MG63 (cell line): ENCODE measurements at places on chromosomes 6 and 20.

GRCh38 chr20:40811004-40811403 lies 122.0 kb upstream of the MAFB start:
- no peak for DNase-seq

- DNase-seq: no peak
Observed at GRCh38 chr6:78693835-78694234, 173.5 kb upstream of the IRAK1BP1 start.

GRCh38 chr6:23180504-23181293 lies 611.3 kb downstream of the HDGFL1 start:
- peak; percentile 47 for DNase-seq

DNA sequence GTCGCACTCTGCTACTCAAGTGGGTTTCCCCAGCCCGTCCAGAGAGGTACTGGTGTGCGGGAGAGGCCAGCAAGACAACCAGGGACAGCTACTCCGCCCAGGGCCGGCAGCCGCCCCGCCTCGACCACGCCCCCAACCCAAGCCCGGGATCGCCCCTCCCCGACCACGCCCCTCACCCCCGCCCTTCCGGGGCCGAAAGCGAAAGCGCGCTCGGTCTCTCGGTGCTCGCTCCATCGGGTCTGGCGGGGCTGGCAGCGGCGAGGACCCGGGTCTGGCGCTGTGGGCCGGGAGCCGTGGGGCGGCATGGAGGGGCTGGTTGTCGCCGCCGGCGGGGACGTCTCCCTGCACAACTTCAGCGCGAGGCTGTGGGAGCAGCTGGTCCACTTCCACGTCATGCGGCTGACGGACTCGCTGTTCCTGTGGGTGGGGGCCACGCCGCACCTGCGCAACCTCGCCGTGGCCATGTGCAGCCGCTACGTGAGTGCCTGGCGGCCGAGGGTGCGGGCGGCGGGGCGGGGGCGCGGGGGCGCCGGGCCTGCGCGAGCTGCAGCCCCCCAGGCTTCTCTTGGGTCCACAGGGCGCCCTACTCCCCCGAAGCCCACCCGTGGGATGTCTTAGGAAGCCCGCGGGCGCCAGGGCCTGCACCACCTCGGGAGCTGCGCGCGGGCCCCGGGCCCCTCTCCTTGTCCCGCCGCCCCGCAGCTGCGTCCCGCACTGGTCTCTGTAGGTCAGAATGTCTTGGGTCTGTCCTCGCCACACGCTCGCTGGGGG lies at the start of gene PSMG4:
TSS of gene PSMG4 (plus strand) at position 228 of the 771 bp plus-strand sequence. CDS start at position 304, 76 bp downstream.
- peak; percentile 88 for DNase-seq

GRCh38 chr20:3250091-3250504 lies 11.1 kb upstream of the SLC4A11 start:
- no peak for DNase-seq

DNA sequence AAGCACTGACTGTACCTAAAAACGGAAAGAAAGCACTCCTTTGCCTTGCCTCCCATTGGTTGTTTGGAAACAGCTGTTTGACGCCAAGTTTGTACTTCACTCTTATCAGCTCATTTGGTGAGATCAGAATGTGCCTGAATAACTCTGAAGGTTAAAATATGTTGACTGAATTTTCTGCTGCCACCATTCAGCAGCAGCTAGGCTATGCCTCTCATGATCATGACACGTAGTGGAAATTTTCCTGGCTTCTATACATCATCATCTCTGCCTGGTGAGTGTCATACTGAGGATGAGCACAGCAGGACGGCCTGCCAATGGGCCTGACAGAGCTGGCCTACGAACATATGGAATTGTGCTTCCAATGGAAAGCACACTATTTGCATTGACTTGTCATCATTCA lies 704.9 kb upstream of the CITED2 start:
- DNase-seq: no peak

GRCh38 chr20:37388831-37389230 lies 42.9 kb downstream of the SRC start:
- DNase-seq: no peak

DNA sequence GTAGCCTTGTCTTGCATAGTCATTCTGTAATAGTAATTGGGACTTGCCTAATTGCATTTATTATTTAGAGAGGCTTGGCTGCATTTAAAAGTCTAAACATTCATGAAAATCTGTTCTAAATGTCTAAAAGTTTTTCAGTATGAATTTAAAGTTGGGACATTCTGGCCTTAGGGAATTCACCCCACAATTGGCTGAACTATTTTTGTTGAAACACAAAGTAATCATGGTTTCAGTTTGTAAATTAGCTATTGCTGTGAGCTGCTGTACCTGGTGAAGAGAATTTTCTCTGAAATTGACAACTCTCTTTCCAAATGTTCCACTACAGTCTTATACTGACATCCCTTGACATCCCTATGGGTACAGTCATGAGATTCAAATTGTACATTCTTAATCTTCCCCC lies 253.0 kb downstream of the FARS2 start:
- no peak for DNase-seq

GRCh38 chr6:7959453-7959852 lies 48.9 kb upstream of the TXNDC5 start:
- no peak for DNase-seq

- DNase-seq: no peak
Observed at GRCh38 chr20:18553746-18554145, 13.5 kb upstream of the SMIM26 start.

DNA sequence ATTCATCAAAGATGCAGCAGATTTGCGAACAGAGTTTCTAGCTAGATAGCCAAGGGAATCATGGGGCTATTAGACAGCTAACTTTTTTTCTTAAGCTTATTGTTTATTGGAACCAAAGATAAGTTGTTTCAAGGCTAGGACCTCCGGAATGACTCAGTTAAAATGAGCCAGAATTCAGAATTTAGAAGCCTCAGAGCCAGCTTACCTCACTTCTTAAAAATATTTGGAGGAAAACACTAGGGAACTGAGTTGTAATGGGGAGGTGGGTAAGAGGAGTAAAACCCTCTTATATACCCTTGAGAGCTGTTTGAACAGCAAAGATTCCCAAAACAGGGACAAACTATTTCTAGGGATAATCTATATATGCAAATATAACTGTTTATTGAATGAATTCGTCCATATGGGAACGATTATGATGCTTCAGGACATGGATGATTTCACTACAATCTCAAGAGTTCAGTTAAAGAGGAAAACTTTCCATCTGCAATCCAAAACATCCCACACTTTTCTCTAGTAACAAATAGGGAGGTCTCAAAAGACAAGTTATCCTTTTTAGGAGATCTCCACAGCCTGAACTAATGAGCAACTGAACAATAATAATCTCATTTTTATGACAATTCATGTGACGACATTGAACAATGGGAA lies 12.6 kb upstream of the CARMIL1 start:
- DNase-seq: no peak

DNA sequence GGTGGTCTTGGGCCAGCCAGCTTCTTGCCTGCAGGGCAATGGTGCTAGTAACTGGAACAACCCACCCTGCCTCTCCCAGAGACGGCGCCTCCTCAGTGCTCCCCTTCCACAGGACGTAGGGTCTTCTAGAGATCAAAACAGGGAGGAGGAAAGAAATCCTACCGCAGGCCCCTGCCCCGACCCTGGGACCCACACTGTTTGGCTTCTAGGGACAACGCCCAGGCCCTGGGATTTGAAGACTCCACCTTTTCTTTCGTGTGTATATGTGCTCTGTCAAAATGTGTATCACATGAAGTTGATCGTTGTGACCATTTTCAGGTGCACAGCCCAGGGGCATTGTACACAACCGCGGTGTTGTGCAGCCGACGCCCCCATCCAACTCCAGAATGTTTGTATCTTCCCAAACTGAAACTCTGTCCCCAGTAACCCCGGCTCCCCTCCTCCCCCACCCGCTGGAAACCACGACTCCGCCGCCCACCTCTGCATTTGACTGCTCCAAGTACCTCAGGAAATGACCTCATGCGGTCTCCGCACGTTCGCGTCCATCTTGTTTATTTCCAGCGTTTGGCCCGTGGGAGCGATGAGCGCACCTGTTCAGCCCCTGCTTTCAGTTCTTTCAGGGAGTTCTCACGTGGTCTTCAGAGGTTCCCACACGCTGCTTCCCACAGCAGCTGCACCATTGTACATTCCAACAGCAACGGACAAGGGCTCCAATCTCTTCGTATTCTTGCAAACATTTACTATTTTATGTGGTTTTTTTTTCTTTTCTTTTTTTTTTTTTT lies 3.4 kb upstream of the BHLHE23 start:
- peak; percentile 72 for DNase-seq

- DNase-seq: no peak
Observed at GRCh38 chr6:22298475-22298890, 1.6 kb upstream of the PRL start.

DNA sequence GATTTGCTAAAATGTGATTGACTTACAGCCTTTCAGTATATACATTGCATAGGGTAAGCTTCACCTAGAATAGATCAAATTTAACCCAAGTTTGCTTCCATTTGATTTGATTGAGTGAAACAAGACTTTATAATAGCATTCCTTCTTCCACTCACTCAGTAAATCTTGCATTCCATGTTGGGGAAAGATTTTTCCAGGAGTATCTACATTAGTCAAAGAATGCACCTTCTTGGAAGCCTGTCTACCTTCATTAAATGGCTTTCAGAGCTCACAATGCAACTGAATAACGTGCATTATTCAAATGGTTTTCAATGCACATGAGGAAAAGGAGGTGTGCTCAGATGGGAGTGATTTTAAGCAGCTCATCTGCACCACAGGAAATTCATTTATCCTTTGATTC lies 38.3 kb upstream of the TSHZ2 start:
- DNase-seq: no peak

GRCh38 chr20:34708621-34709043 lies 4.5 kb downstream of the TP53INP2 start:
- no peak for DNase-seq

DNA sequence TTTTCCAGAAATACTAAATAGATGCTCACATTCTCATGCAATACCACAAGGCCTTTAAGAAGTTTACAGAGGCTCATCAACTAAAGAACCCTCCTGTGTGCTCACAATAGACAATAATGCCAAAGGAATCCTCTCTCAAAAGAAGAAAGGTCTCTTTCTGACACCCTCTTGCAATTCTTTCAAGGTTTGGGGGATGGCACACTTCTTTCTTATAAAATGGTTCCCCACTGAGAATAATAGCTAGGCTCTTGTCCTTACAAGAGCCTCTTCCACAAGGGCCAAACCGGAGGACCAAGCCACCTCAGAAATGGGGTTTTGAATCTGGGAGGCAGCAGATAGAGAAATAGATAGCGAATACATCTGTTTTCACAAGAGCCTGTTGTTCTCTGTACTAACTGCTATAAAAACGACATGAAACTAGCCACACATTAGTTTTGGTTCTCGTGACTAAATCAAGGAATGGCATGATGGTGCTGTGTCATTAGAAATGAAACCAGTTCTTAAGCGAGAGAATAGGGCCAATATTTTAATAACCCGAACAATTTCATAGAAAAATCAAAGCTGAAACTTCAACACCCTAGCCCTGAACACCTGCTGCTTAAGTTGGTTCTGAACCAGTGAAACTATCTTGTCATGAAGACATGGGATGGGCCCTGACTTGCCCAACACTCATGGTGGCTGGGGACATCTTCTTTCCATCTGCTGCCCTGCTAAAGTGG lies 81.1 kb downstream of the PRDM1 start:
- no peak for DNase-seq

DNA sequence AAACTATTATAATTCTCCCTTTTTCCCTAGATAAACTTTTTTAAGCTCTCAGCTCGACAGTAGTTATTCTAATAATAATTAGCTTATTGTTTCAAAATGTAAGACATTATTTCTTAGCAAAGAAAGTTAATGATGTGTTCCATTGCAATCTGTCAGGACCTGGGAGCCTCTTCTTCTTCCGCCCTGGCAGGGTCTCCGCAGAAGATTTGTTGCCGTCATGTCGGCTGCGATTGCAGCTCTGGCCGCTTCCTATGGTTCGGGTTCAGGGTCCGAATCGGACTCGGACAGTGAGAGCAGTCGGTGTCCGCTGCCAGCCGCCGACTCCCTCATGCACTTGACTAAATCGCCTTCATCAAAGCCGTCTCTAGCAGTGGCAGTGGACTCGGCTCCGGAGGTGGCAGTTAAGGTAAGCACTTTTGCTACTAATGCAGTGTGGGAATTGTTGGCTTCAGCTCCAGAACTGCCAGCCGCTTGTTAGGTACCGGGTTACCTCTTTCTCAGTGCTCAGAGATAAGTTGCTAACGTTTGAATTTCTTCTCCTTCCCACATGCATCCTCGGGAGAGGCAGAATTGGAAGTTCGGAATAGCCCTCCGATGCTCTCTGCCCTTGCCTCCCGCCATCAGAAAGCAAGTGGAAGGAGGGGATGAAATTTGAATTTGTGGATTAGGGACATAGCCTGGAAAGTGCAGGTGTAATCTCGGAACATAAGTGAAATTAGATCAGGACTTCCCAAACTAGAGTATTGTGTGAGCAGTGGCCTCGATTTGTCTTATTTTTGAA lies at the start of gene CDC40:
TSS of gene CDC40 (plus strand) at position 200 of the 781 bp plus-strand sequence. CDS start at position 218, 18 bp downstream.
- DNase-seq: peak; percentile 64

DNA sequence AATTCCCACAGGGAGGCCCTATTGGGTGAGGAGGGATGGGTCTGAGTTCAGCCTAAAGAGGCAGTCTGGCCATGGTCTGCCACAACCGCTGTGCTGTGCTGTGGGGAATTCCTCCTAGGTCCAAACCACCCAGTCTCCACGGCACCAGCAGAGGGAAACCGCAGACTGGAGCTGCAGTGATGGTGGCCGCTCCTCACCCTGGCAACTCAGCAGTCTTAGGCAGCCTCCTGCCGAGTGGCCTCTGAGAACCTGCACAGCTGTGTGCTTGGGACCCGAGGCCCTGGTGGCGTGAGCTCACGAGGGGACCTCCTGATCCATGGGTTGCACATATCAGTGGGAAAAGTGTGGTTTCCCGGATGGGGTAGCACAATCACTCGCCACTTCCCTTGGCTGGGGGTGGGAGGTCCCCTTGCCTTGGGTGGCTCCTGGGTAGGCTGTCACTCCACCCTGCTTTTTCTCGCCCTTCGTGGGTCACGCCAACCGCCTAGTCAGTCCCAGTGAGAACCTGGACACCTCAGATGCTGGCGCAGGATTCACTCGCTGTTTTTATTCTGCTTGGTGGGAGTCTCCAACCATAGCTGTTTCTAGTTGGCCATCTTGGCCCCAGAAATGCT lies 242.2 kb downstream of the CDH26 start:
- DNase-seq: no peak

- no peak for DNase-seq
Observed at GRCh38 chr20:38728911-38729642, 4.8 kb downstream of the SLC32A1 start.
